ENCODE measurements at places on chromosomes 11 and 22. TPM values are rescaled to one million over a fixed set of nuclear protein-coding genes. Genes with fewer than 3 reads are reported as not detected.

OR2D2 gene
- 0.10 TPM for total RNA-seq

BIK gene
- total RNA-seq, result 2.1 TPM

SLC22A9 gene
- total RNA-seq, result not detected

ISX gene
- not detected for total RNA-seq

MPZL3 gene
- 16.7 TPM for total RNA-seq

AMPD3 gene
- 20.1 TPM for total RNA-seq

MYBPC3 gene
- total RNA-seq, result 0.21 TPM

WNT11 gene
- 0.94 TPM for total RNA-seq

SLC6A5 gene
- not detected for total RNA-seq

ADAMTS8 gene
- not detected for total RNA-seq

KRTAP5-8 gene
- total RNA-seq, result not detected

ASPHD2 gene
- 2.7 TPM for total RNA-seq

OR51A7 gene
- not detected for total RNA-seq

ZNF214 gene
- not detected for total RNA-seq

SEZ6L gene
- total RNA-seq, result 0.84 TPM

SCO2 gene
- total RNA-seq, result 33.8 TPM

LPXN gene
- 50.8 TPM for total RNA-seq

MS4A12 gene
- total RNA-seq, result not detected

POTEH gene
- total RNA-seq, result not detected

OR51I1 gene
- not detected for total RNA-seq

ANO1 gene
- total RNA-seq, result not detected

OSBP2 gene
- total RNA-seq, result 3.1 TPM

PGR gene
- under 0.01 TPM for total RNA-seq

PTPRJ gene
- total RNA-seq, result 57.7 TPM

GAB2 gene
- 61.9 TPM for total RNA-seq

MMP12 gene
- not detected for total RNA-seq

GGT1 gene
- 8.8 TPM for total RNA-seq

SNX32 gene
- not detected for total RNA-seq

GALR3 gene
- not detected for total RNA-seq

MS4A3 gene
- total RNA-seq, result 0.31 TPM

APOL5 gene
- not detected for total RNA-seq

OPCML gene
- under 0.01 TPM for total RNA-seq
